Stimulated activated CD8-positive, alpha-beta memory T cell treated with anti-CD3 and anti-CD28 coated beads, Interleukin-4, amount 100 ng/mL, for 48 hours (primary cell): ENCODE measurements at places on chromosomes 3 and 15.
A peak's percentile ranks its signal among the peaks of the same experiment; 100 is the strongest.

DNA sequence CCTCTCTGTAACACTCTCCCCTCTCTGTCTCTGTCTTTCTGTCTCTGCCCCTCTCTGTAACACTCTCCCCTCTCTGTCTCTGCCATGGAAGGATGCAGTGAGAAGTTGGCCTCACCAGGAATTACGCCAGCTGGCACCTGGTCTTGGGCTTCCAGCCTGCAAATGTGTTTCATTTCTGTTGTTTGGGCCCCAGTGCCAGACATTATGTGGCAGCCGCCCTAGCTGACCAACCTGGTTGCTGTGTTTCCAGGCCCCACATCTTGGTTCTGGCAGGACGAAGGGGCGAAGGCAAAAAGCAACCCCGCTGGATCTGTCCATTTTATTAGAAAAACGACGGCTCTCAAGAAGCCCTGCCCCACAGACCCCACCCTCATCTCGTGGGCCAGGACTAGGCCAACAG, 5.2 kb upstream of the ZXDC start:
- no peak for DNase-seq

DNA sequence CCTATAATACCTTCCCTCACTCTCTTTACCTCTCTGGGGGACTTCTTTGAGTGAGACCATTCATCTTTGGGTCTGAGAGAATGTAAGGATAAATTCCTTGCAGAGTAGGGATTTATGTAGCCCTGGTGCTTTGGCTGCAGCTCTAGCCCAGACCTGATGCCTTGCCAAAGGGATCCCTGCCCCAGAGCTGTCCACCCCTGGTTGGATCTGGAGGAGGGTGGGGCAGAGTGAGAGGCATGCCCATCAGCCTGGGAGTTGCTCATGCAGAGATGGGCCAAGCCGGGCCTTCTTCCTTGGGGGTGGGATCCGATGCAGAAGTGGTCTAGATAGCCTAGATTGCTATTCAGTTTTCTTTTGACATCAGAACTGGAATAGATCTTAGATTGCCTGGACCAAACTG, 31.5 kb downstream of the RTP1 start:
- no peak for DNase-seq

DNA sequence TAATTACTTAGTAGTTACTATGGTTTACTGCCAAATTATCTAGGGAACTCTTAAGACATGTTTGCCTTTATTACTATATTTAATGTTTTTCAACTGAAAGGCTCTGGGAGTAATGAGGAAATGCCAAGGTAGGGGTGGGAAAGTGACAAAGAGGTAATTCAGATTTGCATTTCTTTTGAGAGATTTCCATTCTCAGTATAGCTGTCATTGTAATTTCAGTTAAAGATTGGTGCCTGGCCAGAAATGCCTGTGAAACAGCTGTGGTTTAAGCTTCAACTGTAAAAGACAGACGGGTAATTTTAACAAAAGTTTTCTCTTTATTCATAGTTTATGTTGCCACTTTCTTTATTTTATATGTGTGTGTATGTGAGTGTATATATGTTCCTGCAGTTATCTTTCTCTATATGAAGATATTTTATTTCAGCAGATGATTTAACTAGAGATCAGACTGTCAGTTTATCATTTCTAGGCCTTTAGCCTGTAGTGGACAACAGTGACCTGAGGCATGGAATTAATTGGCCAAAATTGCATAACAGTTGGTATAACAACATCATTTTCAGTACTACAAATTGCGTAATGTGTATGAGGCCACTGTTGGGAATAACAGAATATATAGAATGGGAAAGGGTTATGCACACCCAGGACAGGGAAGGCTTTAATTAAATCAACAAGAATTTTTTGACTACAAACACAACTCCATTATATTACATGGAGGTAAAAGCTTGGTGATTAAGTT, 119.0 kb downstream of the BBX start:
- DNase-seq: no peak

- DNase-seq: no peak
These were observed 428.5 kb upstream of the SEMA6D start for GRCh38 chr15:47288794-47289193.

DNA sequence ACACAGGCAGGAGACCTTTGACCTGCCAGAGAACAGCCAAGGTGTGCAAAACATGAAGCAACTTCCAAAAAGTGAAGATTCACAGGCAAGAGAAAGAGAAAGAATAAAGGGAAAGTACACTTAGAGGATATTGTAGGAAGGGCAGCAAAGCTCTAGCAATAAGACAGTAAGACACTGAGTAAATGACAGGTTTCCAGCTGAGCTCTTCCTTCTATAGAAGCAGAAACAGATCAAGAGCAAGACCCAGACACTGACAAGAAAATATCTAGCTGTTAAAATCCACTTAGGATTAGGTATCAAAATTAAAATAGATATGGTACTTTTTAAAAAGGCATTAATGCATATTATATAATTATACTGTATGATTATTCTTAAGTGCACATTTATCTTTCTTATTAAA, 333.4 kb downstream of the RAP2B start:
- DNase-seq: no peak

- DNase-seq: no peak
These were observed 973 bp downstream of the BUB1B start for GRCh38 chr15:40161693-40162391.

GRCh38 chr3:142319912-142320311, 94.5 kb upstream of the GK5 start:
- DNase-seq: no peak

DNA sequence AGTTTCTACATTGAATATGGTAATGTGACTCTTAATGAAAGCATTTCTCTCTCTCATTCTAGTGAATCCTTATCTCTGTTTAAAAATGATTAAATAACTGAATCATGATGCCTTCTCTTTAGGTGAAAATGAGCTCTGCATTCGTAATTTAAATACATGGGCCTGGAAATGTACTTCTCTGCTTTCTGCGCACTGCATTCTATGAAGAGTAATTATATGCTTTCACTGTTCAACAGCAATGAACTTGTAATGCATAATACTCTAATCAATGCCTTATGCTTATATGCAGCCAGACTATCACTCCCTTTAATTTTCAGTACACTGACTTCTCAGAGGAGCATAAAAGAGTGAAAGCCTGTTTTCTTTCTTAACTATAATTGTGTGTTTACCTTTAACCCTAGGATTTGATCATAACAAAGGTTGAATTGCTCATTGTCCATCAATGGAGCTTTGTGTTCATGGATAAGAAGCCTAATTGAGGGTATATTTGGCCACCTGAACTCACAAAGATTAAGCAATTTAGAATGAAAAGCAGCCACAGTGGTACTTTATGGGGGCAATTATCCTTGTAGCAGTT, 330.8 kb upstream of the PDZRN3 start:
- no peak for DNase-seq

- DNase-seq: no peak
These were observed 59.1 kb downstream of the CCNL1 start for GRCh38 chr3:157100608-157101396.

GRCh38 chr3:104820959-104821358, 545.8 kb upstream of the ALCAM start:
- no peak for DNase-seq

DNA sequence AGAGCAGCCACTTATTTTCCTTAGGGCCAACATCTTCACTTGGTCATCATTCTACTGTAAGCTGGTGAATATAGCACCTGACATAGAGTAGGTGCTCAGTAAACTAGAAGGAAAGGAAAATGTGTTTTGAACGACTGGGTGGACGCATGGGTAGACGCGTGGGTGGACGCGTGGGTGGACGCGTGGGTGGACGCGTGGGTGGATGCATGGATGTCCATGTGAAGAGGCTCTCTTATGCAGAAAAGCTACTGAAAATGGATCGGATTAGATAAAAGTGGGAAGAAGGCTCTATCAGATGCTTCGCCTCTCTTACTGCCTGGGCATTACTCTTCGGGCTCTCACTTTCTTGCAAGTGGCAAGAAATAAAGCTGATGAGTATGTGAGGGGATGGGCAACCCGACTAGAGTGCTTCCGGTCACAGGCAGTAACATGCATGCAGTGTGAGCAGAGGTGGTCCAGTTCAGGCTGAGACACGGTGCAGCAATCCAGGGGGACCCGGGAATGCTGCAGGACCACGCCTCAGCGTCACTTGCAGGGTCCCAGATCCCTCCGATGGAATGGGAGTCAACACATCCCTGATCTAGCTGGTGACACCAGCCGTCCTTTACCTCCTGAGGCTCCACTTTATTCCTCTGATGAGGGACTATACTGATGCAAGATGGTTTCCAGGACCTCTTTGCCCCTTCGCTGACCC, 138.0 kb upstream of the MEF2A start:
- no peak for DNase-seq

GRCh38 chr3:196726788-196727675, 12.6 kb upstream of the PAK2 start:
- no peak for DNase-seq

DNA sequence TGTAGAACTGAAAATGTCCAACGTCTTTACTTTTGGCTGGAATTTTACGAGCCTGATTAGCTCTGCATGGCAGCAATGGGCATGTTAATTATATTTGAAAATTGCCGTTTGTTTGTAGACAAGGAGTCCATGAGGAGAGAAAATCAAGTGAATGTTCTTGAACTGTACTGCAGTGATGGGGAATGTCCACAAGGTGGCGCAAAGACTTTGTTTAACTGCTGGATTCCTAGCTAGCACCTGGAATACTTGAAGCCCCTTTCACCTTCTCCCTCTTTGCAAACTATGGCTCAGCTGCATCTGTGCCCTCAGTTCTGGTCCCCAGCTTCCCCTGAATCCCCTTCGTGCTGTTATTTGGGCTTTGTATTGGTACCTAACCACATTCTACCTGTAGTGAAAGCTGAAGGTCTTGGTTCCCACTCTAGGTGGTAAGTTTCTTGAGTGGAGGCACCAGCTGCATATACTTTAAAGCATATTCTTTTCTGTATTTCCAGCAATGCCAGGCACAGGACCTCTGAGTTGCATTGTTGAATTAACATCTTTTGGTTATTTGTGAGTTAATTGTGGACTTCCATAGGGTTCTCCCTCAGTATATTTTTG, 25.3 kb downstream of the EXOG start:
- peak; percentile 73 for DNase-seq

GRCh38 chr15:77025941-77026411, 31.1 kb downstream of the PSTPIP1 start:
- peak; percentile 19 for DNase-seq

DNA sequence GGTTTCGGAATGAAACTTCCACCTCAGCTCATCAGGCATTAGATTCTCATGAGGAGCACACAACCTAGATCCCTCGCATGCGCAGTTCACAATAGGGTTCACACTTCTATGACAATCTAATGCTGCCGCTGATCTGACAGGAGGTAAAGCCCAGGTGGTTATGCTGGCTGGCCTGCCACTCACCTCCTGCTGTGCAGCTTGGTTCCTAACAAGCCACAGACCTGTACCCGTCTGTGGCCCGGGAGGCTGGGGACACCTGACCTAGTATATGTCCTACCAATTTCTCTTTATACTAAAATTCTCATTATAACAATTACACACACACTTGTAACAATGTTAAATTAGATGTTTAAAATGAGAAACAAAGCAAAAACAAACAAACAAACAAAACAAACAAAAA, 172.2 kb downstream of the SLC9A9 start:
- no peak for DNase-seq

GRCh38 chr3:13124631-13125030, 51.4 kb upstream of the IQSEC1 start:
- DNase-seq: no peak

DNA sequence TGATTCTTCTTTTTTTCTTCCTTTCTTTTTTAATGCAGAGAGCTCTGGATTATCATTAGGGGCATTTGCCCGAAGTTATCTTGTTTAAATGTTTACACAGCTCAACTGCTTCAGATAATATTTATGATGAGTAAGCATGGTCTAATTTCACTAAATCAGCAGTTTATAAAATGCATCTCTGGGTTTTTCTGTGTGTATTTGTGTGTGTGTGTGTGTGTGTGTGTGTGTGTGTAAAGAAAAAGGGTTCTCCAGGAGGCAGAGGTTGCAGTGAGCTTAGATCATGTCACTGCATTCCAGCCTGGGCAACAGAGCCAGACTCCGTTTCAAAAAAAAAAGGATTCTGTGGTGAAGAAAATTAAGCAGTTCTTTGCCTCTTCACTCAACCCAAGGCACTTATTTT, 25.9 kb upstream of the TNFSF10 start:
- DNase-seq: no peak

DNA sequence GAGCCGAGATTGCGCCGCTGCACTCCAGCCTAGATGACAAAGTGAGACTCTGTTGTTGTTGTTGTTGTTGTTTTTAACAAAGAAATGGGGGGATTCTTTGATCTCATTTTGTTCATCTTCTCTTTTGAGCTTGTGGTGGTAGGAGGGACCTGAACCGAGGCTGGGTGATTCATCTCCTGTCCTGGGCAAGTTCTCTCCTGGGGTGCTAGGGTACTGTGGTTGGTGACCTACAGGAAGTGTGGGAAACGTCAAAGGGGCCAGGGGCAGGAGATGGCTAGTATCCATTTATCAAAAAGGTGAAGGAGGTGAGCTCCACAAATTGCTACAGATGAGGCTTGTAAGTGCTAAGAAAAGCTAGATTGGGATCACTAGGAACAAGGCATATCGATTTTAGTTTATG, 14.3 kb downstream of the PPCDC start:
- peak; percentile 36 for DNase-seq

GRCh38 chr3:139024968-139025367, 4.2 kb upstream of the PRR23B start:
- no peak for DNase-seq
